ENCODE measurements at places on chromosomes 1 and 21. TPM values are rescaled to one million over a fixed set of nuclear protein-coding genes. Genes with fewer than 3 reads are reported as not detected.

The CCDC181 gene
- 10.9 TPM for total RNA-seq

The CYP2J2 gene
- total RNA-seq: not detected

- H3K4me3 ChIP-seq: no peak overlapping the region
- H3K27me3 ChIP-seq: no peaks in the 10 kb centered on the region
- no peaks in the 10 kb centered on the region for H3K4me1 ChIP-seq
- no peaks in the 10 kb centered on the region for H3K36me3 ChIP-seq
- no peak overlapping the region for H3K27ac ChIP-seq
Observed at GRCh38 chr1:7351649-7352048, 419.4 kb upstream of the VAMP3 start.

- H3K27me3 ChIP-seq: no peaks in the 10 kb centered on the region
- peak; percentile 93 for DNase-seq
- H3K27ac ChIP-seq: peak overlapping the region; percentile 99
- peaks cover 12% of the 10 kb centered on the region for H3K4me1 ChIP-seq
- H3K4me3 ChIP-seq: peak overlapping the region; percentile 89
Observed at GRCh38 chr1:10210841-10211804, 753 bp downstream of the KIF1B start.

- no peaks in the 10 kb centered on the region for H3K27me3 ChIP-seq
- H3K4me1 ChIP-seq: no peaks in the 10 kb centered on the region
- no peaks in the 10 kb centered on the region for H3K36me3 ChIP-seq
- H3K4me3 ChIP-seq: no peak overlapping the region
- H3K27ac ChIP-seq: no peak overlapping the region
Observed at GRCh38 chr1:187374082-187374481, 545.3 kb downstream of the PLA2G4A start.

DNA sequence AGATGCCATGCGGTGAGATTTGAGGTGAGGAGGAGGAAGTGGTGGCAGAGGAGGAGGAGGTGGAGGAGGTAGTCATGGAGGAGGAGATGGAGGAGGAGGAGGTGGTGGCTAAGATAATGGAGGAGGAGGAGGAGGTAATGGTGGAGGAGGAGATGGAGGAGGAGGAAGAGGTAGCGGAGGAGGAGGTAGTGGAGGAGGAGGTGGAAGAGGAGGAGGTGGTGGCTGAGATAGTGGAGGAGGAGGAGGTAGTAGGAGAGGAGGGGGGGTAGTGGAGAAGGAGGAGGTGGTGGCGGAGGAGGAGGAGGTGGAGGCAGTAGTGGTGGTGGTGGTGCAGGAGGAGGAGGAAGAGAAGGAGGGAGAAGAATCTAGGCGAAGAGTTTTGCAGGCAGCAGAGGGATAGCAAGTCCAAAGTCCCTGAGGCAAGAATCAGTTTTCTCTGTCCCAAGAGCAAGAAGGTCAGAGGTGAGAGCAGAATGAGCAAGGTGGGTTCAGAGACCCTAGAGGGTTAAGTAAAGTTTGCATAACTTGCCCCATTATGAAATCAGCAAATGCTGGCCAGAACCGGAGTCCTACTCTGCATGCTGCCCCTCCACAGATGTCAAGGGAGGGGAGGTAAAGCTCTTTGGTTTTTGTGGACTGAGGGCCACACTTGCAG, 38.9 kb upstream of the GNPAT start:
- H3K4me3 ChIP-seq: no peak overlapping the region
- H3K36me3 ChIP-seq: no peaks in the 10 kb centered on the region
- no peak overlapping the region for H3K27ac ChIP-seq
- H3K27me3 ChIP-seq: no peaks in the 10 kb centered on the region
- H3K4me1 ChIP-seq: no peaks in the 10 kb centered on the region

Data from ovary (tissue), 10 donors.